Activated naive CD4-positive, alpha-beta T cell treated with anti-CD3 and anti-CD28 coated beads for 36 hours (primary cell): ENCODE measurements at places on chromosomes 4 and X. TPM values are rescaled to one million over a fixed set of nuclear protein-coding genes. Genes with fewer than 3 reads are reported as not detected.

MGST2 gene
- total RNA-seq: 5.4 TPM

ITM2A gene
- total RNA-seq: 99.5 TPM

LRIT3 gene
- not detected for total RNA-seq

KLF8 gene
- total RNA-seq: 1.3 TPM

SCML1 gene
- 11.4 TPM for total RNA-seq

MXD4 gene
- 2.3 TPM for total RNA-seq

TASL gene
- 1.1 TPM for total RNA-seq

BRS3 gene
- not detected for total RNA-seq

RTL9 gene
- total RNA-seq: not detected

DIPK2B gene
- not detected for total RNA-seq

ZMAT1 gene
- total RNA-seq: 2.7 TPM

FAT4 gene
- total RNA-seq: not detected

USP17L28 gene
- total RNA-seq: not detected

- H3K36me3 ChIP-seq: no peaks in the 10 kb centered on the region
- no peaks in the 10 kb centered on the region for H3K27me3 ChIP-seq
- H3K4me1 ChIP-seq: no peaks in the 10 kb centered on the region
- no peak overlapping the region for H3K27ac ChIP-seq
Measured at GRCh38 chr4:30256116-30256832, 463.9 kb upstream of the PCDH7 start.

DNA sequence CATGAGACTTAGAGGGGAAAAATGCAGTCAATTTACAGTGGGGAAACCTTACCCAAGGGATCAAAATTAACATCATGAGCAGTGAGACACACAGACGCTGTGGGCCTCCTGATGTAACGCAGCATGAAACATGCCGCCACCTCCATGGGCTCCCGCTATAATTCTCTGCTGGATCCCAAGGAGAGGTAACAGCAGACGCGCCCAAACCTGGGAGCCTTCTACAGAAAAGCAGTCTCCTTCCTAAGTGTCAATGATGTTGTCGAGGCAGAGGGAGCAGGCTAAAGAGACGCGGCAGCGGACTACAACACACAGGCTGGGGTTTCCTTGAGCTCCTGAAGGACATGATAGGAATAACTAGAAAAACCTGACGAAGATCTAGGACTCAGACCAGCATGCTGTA, 142.3 kb downstream of the AFAP1 start:
- H3K27ac ChIP-seq: no peak overlapping the region
- no peak for DNase-seq
- H3K4me3 ChIP-seq: no peak overlapping the region
- peaks cover 17% of the 10 kb centered on the region for H3K4me1 ChIP-seq
- H3K27me3 ChIP-seq: no peaks in the 10 kb centered on the region

GRCh38 chrX:30275498-30275897, 28.6 kb downstream of the MAGEB1 start:
- H3K4me3 ChIP-seq: no peak overlapping the region
- peaks cover 5% of the 10 kb centered on the region for H3K4me1 ChIP-seq
- DNase-seq: no peak
- no peaks in the 10 kb centered on the region for H3K36me3 ChIP-seq

DNA sequence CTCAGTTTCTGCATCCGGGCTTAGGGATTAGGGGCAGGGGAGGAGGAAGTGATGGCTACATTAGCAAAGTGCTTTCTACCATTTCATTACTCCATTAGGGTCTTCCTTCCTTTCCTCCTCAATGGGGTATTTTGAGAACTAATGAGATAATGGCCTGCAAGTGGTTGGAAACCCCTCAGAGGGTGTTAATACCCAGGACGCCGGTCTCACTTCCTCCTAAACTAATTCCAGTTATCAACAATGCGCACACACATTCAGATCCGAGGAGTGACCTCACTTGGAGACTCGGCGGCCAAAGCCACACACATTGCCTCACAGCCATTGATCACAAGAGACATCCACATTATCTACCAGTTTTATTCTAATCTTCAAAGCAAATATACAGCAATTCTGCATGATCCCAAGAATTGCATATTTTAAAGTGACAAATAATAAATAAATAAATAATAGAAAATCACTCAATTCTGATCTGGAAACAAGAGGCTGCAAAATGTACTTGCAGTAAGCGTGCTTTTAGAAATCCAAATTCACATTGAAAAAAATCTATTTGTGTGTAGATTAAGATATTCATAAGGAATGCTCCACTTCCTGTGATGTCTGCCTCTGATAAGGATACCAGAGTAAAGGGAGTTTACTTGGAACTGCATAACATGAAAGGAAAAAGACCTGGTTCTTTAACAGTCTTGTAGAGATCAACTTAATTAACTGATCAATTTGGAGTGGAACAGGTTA, 329.1 kb downstream of the FBXW7 start:
- no peaks in the 10 kb centered on the region for H3K27me3 ChIP-seq
- H3K36me3 ChIP-seq: no peaks in the 10 kb centered on the region
- no peak for DNase-seq
- H3K4me1 ChIP-seq: no peaks in the 10 kb centered on the region

GRCh38 chr4:69849969-69850368, 10.0 kb downstream of the SULT1E1 start:
- no peak overlapping the region for H3K27ac ChIP-seq
- DNase-seq: no peak
- no peak overlapping the region for H3K4me3 ChIP-seq
- H3K27me3 ChIP-seq: peaks cover 3% of the 10 kb centered on the region

DNA sequence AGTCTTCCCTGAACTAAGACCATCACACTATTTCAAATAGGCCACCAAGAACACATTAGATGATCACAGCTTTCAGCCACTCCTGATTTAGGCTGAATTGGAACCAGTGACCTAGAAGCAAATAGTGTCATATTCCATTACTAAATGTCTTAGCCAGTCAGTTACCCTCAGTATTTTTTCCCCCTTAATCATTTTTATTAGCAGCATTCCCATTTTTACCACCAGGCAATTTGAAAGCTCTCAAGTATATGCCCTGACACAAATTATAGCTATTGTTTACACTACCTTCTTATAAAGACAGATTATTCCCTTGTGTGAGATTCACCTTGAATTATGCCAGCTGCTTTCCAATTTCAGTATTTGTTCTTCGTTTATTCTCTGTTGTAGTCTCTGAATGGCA, 1146.9 kb downstream of the PDHA2 start:
- no peak overlapping the region for H3K4me3 ChIP-seq
- no peak for DNase-seq
- no peaks in the 10 kb centered on the region for H3K4me1 ChIP-seq
- H3K27me3 ChIP-seq: no peaks in the 10 kb centered on the region

- H3K4me3 ChIP-seq: peak overlapping the region; percentile 29
- H3K4me1 ChIP-seq: peaks cover 34% of the 10 kb centered on the region
- no peak for DNase-seq
- no peaks in the 10 kb centered on the region for H3K27me3 ChIP-seq
- H3K27ac ChIP-seq: peak overlapping the region; percentile 85
- peaks cover 39% of the 10 kb centered on the region for H3K36me3 ChIP-seq
Measured at GRCh38 chrX:30659421-30659820, 6.2 kb downstream of the GK start.

DNA sequence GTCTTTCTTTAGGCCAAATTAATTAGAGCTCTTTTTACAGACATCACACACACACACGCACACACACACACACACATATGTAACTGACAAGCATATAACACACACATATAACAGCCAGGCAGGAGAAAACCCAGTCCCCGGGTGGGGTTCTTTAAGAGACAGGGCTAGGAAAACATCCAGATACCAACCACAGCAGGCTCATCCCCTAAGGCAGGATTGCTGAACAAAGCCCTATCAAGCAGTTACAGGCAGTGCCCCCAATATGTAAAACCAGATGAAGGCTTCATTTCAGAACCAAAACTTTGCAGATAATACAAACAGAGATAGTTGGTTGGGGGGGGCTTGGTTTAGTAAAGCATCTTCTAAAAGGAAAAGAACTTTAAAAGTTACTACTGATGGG, 18.0 kb upstream of the FAM47E start:
- no peak overlapping the region for H3K27ac ChIP-seq
- H3K4me1 ChIP-seq: no peaks in the 10 kb centered on the region

GRCh38 chr4:68162196-68162595, 32.5 kb upstream of the TMPRSS11F start:
- H3K27ac ChIP-seq: no peak overlapping the region
- H3K4me3 ChIP-seq: no peak overlapping the region
- DNase-seq: no peak
- H3K27me3 ChIP-seq: peaks cover 28% of the 10 kb centered on the region
- no peaks in the 10 kb centered on the region for H3K4me1 ChIP-seq

DNA sequence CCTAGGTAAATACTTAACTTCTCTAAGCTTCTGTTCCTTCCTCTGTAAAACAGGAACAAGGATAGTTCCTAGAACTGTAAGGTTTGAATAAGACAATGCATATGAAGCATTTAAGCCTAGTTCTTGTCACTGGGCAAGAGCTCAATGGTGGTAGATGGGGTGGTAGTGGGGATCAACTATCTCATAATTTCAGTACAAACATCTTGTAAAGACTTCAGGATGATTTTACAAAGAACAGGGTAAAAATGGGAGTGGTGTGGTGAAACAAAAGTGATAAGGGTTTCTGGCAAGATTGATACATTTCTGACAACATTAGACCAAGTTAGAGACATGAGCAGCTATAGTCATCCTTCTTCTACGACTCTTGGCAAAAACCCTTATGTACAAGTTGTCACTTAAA, 137.8 kb downstream of the SCFD2 start:
- H3K4me3 ChIP-seq: no peak overlapping the region
- H3K27ac ChIP-seq: no peak overlapping the region
- DNase-seq: no peak
- H3K27me3 ChIP-seq: no peaks in the 10 kb centered on the region
- H3K36me3 ChIP-seq: peaks cover 7% of the 10 kb centered on the region

GRCh38 chr4:186132577-186133242, 28.2 kb downstream of the FAM149A start:
- H3K4me1 ChIP-seq: peaks cover 6% of the 10 kb centered on the region
- H3K27ac ChIP-seq: no peak overlapping the region
- H3K27me3 ChIP-seq: peaks cover 3% of the 10 kb centered on the region
- DNase-seq: no peak
- H3K36me3 ChIP-seq: no peaks in the 10 kb centered on the region

GRCh38 chrX:68254738-68255645, 178.3 kb downstream of the OPHN1 start:
- no peaks in the 10 kb centered on the region for H3K4me1 ChIP-seq
- no peaks in the 10 kb centered on the region for H3K36me3 ChIP-seq
- no peaks in the 10 kb centered on the region for H3K27me3 ChIP-seq
- H3K4me3 ChIP-seq: no peak overlapping the region
- no peak overlapping the region for H3K27ac ChIP-seq

GRCh38 chr4:90715242-90715641, 588.0 kb downstream of the CCSER1 start:
- H3K27me3 ChIP-seq: no peaks in the 10 kb centered on the region
- no peaks in the 10 kb centered on the region for H3K36me3 ChIP-seq
- no peaks in the 10 kb centered on the region for H3K4me1 ChIP-seq
- H3K27ac ChIP-seq: no peak overlapping the region

DNA sequence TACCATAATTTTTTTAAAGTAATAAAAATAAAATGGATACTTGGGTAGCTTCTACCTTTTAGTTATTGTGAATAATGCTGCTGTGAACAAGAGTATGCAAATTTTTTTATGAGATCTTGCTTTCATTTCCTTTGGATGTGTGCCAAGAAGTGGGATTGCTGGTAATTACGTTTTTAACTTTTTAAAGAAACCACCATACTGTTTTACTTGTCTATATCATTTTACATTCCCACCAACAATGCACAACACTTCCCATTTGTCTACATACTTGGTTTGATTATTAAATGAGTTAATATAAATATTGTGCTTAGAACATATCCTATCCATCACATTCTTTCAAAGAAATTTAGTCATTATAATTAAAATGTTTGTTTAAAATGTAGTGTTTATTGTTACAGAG, 3.9 kb upstream of the SULT1B1 start:
- DNase-seq: no peak
- H3K36me3 ChIP-seq: no peaks in the 10 kb centered on the region
- no peaks in the 10 kb centered on the region for H3K27me3 ChIP-seq
- H3K4me3 ChIP-seq: no peak overlapping the region

- no peak for DNase-seq
- no peaks in the 10 kb centered on the region for H3K27me3 ChIP-seq
- no peak overlapping the region for H3K4me3 ChIP-seq
- H3K27ac ChIP-seq: no peak overlapping the region
- no peaks in the 10 kb centered on the region for H3K4me1 ChIP-seq
Measured at GRCh38 chrX:34467437-34467836, 189.6 kb downstream of the TMEM47 start.

- H3K4me3 ChIP-seq: no peak overlapping the region
- no peaks in the 10 kb centered on the region for H3K4me1 ChIP-seq
- no peak for DNase-seq
Measured at GRCh38 chrX:88146577-88146976, 600.4 kb upstream of the CPXCR1 start.

- H3K27me3 ChIP-seq: peaks cover 18% of the 10 kb centered on the region
- no peak overlapping the region for H3K27ac ChIP-seq
Measured at GRCh38 chr4:11155208-11155867, 273.4 kb downstream of the HS3ST1 start.

DNA sequence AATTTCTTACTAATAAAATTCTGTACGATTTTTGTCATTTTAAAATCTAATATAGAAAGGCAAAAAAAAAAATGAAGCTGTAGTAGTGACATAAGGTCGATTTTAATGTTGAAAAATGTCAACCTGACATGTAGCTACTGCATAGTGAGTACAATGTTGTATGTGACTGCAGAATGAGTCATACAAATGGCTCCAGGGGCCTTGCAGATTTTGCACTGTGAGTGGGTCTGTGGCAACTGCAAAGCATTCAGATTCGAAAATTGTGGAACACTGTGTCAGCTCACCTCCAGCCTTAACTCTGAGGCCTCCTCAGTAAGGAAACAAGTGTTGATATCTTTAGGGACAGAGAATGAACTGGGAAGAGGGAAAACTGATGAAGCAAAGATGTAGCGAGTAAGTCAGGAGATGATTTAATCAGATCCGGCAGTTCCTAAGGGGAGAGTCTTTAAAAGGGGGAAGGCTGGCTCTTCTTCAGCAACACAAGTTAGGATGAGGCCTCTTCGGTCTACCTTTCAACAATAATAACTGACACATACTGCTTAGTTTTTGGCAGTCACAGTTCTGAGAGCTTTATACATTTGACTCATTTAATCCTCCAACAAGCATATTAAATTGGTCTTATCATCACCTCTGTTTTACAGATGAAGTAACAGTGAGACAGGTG, 24.9 kb downstream of the TKTL2 start:
- no peak overlapping the region for H3K27ac ChIP-seq
- no peaks in the 10 kb centered on the region for H3K36me3 ChIP-seq

- no peaks in the 10 kb centered on the region for H3K27me3 ChIP-seq
- DNase-seq: no peak
- H3K36me3 ChIP-seq: peaks cover 54% of the 10 kb centered on the region
- no peaks in the 10 kb centered on the region for H3K4me1 ChIP-seq
- H3K4me3 ChIP-seq: no peak overlapping the region
Measured at GRCh38 chr4:150584111-150584915, 2.4 kb downstream of the MAB21L2 start.

GRCh38 chr4:57043347-57044251, 64.9 kb downstream of the POLR2B start:
- H3K27ac ChIP-seq: no peak overlapping the region
- H3K27me3 ChIP-seq: peaks cover 17% of the 10 kb centered on the region
- no peak for DNase-seq
- no peaks in the 10 kb centered on the region for H3K4me1 ChIP-seq

GRCh38 chr4:142158980-142159379, 522.6 kb downstream of the IL15 start:
- no peak for DNase-seq
- peaks cover 14% of the 10 kb centered on the region for H3K4me1 ChIP-seq

- H3K4me3 ChIP-seq: no peak overlapping the region
- no peaks in the 10 kb centered on the region for H3K27me3 ChIP-seq
- no peaks in the 10 kb centered on the region for H3K36me3 ChIP-seq
- H3K27ac ChIP-seq: no peak overlapping the region
- H3K4me1 ChIP-seq: peaks cover 4% of the 10 kb centered on the region
Measured at GRCh38 chr4:122797405-122798094, 29.1 kb upstream of the FGF2 start.
